ENCODE measurements at places on chromosomes 6 and 20.

DNA sequence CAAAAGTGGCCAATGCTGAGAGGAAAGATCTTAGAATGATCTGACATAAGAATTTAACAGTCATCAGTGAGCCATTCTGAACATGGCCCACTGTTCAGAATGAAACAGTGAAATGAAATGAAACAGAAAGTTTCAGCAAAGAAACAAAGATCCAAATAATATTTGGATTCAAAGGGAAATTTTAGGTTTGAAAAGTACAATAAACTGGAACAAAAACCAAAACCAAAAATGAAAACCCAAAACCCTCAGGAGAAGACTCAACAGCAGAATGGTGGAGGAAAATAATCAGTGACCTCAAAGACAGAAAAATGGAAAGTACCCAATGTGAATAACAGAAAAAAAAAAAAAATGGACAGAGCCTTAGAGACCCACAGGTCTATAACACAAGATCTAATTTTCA lies 66.1 kb upstream of the EMILIN3 start:
- no peak for DNase-seq

- peak; percentile 45 for DNase-seq
Measured at GRCh38 chr20:3238616-3239025, 369 bp downstream of the SLC4A11 start.

- no peak for DNase-seq
Measured at GRCh38 chr20:8260837-8261251, 128.8 kb downstream of the PLCB1 start.

- DNase-seq, result no peak
Measured at GRCh38 chr6:33949877-33950435, 146.2 kb upstream of the MLN start.

GRCh38 chr6:28929887-28930620 lies 6.3 kb upstream of the TRIM27 start:
- DNase-seq, result no peak

DNA sequence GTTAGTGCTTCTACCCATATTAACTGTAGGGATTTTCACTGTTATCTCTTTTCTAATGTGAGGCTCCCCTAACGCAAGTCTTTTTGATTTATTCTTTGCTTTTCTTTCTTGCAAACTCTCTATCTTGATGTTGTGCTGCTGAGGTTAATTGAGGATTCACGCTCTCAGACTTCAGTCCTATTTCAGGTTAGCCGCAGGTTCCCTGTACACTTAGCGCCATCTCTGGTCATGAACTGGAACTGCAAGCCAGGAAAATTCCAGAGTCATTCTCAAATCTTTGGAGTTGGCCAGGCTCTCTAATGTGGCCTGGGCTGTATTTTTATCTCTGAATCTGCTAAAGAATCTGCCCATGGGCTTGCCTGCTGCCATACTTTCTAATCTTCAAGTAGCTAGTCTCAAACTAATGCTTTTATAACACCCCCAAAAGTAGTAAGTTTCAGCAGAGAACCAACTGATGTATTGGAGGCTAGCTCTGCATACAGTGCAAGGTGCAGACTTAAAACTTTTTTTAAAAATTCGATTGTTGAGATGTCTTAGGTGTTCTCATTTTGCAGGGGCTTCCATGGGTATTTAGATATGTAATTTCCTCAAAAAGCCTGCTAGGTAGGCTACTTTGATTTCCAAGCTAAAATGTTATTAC lies 91.1 kb upstream of the OPRM1 start:
- no peak for DNase-seq

GRCh38 chr6:7802662-7803061 lies 76.8 kb downstream of the BMP6 start:
- DNase-seq, result no peak

GRCh38 chr20:24403406-24403805 lies 66.0 kb upstream of the SYNDIG1 start:
- no peak for DNase-seq

GRCh38 chr6:142482249-142482648 lies 180.4 kb downstream of the ADGRG6 start:
- DNase-seq, result no peak

Data from activated T-cell treated with anti-CD3 and anti-CD28 coated beads for 48 hours (primary cell).